Mononuclear cell (primary cell): ENCODE measurements at places on chromosomes 11 and 22. TPM values are rescaled to one million over a fixed set of nuclear protein-coding genes. Genes with fewer than 3 reads are reported as not detected.

The IGLL1 gene
- total RNA-seq, result 0.31 TPM

The C11orf42 gene
- not detected for total RNA-seq

The OR10D3 gene
- not detected for total RNA-seq

The ABCG4 gene
- total RNA-seq, result 0.10 TPM

The OR6A2 gene
- not detected for total RNA-seq

The TTC28 gene
- total RNA-seq, result 1.5 TPM

The CARD16 gene
- 78.7 TPM for total RNA-seq

The C11orf52 gene
- total RNA-seq, result not detected

The OR51E2 gene
- total RNA-seq, result 0.10 TPM

The GRM5 gene
- total RNA-seq, result not detected

The PVALB gene
- total RNA-seq, result 0.73 TPM

The PHOX2A gene
- not detected for total RNA-seq

The MYOD1 gene
- not detected for total RNA-seq

The CLDN5 gene
- total RNA-seq, result 9.3 TPM
